ENCODE measurements at places on chromosomes 16 and 17. TPM values are rescaled to one million over a fixed set of nuclear protein-coding genes. Genes with fewer than 3 reads are reported as not detected.

PLK1 gene
- 1.1 TPM for total RNA-seq

HEATR9 gene
- total RNA-seq: not detected

SLC16A6 gene
- 0.09 TPM for total RNA-seq

NHLRC4 gene
- total RNA-seq: not detected

KRT23 gene
- 1.3 TPM for total RNA-seq

ALDH3A1 gene
- 0.20 TPM for total RNA-seq

DNAAF8 gene
- 0.61 TPM for total RNA-seq

ZFHX3 gene
- 17.6 TPM for total RNA-seq

OSBPL7 gene
- total RNA-seq: 9.9 TPM

CD300C gene
- total RNA-seq: 1.5 TPM

DLX3 gene
- total RNA-seq: 0.15 TPM

TBX2 gene
- 2.9 TPM for total RNA-seq

ZPBP2 gene
- not detected for total RNA-seq

FGF11 gene
- 0.16 TPM for total RNA-seq

TERB1 gene
- not detected for total RNA-seq

ROGDI gene
- 18.3 TPM for total RNA-seq

TNFRSF17 gene
- 1.7 TPM for total RNA-seq

GP1BA gene
- total RNA-seq: 0.06 TPM

NT5C gene
- 15.7 TPM for total RNA-seq

MYADML2 gene
- total RNA-seq: not detected

SOST gene
- not detected for total RNA-seq

GGT6 gene
- total RNA-seq: 20.7 TPM

KRTAP4-3 gene
- not detected for total RNA-seq

MRTFB gene
- 20.6 TPM for total RNA-seq

CD300LB gene
- not detected for total RNA-seq

MYH3 gene
- total RNA-seq: 1.4 TPM

DPEP3 gene
- 0.12 TPM for total RNA-seq

TMEM88 gene
- 2.2 TPM for total RNA-seq

NT5M gene
- 0.94 TPM for total RNA-seq

FOXJ1 gene
- 0.14 TPM for total RNA-seq

PRR35 gene
- 0.09 TPM for total RNA-seq

TBX6 gene
- total RNA-seq: 2.5 TPM

CD7 gene
- total RNA-seq: 1.3 TPM

RNF222 gene
- not detected for total RNA-seq

GINS3 gene
- 0.56 TPM for total RNA-seq

TNRC6C gene
- total RNA-seq: 7.3 TPM

BEAN1 gene
- not detected for total RNA-seq

C17orf50 gene
- not detected for total RNA-seq

TLCD3B gene
- total RNA-seq: 0.28 TPM

TBC1D16 gene
- 31.4 TPM for total RNA-seq

CASKIN1 gene
- total RNA-seq: 0.84 TPM

SPATA22 gene
- not detected for total RNA-seq

CCDC92B gene
- 0.72 TPM for total RNA-seq

CEMP1 gene
- total RNA-seq: 0.92 TPM

C17orf113 gene
- total RNA-seq: 2.2 TPM

ASGR1 gene
- 0.47 TPM for total RNA-seq

All from pancreas (tissue), 10 donors.